HT1080 (cell line): ENCODE measurements at places on chromosomes 12 and 14. TPM values are rescaled to one million over a fixed set of nuclear protein-coding genes. Genes with fewer than 3 reads are reported as not detected.
A peak's percentile ranks its signal among the peaks of the same experiment; 100 is the strongest.

Gene PFDN5
- 309 and 490 TPM in 2 replicates for total RNA-seq

Gene PRKAG1
- 101 and 104 TPM in 2 replicates for total RNA-seq

Gene CCDC197
- not detected in 2 replicates for total RNA-seq

- DNase-seq: peak; percentile 8
Observed at GRCh38 chr14:57957441-57957840, 91.5 kb upstream of the SLC35F4 start.

GRCh38 chr14:32134448-32135097 lies 57.5 kb downstream of the ARHGAP5 start:
- DNase-seq: no peak

- no peak for DNase-seq
Observed at GRCh38 chr12:92029136-92029535, 116.5 kb downstream of the BTG1 start.

GRCh38 chr12:91852634-91853033 lies 293.0 kb downstream of the BTG1 start:
- DNase-seq: no peak

- DNase-seq: no peak
Observed at GRCh38 chr12:740921-741320, 11.5 kb upstream of the WNK1 start.

DNA sequence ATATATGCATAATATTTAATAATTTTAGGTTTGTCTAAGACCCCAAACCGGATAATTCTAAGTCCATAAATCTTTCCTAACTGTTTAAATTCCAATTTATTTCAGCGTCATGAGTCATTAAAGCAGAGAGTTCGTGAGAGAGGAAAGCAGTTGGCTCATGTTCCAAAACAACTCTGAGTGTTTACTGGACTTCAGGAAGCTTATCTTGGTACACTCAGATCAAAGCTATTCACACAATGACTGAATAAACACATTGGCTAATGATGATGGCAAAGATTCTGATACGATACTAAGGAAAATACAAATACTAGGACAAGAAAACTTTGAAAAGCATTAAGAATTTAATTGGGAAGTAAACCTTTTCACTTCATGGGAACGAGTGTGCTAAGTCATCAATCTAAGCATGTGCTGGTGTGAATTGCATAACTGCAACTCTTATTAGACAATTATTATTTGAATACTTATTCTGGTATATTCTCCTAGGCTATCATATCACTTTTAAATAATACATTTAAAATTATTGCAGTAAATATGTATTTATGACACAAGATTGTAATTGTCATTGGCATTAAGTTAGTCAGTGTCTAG lies 34.8 kb upstream of the CLEC14A start:
- peak; percentile 69 for DNase-seq

GRCh38 chr12:124328116-124328515 lies 33.2 kb downstream of the RFLNA start:
- no peak for DNase-seq

DNA sequence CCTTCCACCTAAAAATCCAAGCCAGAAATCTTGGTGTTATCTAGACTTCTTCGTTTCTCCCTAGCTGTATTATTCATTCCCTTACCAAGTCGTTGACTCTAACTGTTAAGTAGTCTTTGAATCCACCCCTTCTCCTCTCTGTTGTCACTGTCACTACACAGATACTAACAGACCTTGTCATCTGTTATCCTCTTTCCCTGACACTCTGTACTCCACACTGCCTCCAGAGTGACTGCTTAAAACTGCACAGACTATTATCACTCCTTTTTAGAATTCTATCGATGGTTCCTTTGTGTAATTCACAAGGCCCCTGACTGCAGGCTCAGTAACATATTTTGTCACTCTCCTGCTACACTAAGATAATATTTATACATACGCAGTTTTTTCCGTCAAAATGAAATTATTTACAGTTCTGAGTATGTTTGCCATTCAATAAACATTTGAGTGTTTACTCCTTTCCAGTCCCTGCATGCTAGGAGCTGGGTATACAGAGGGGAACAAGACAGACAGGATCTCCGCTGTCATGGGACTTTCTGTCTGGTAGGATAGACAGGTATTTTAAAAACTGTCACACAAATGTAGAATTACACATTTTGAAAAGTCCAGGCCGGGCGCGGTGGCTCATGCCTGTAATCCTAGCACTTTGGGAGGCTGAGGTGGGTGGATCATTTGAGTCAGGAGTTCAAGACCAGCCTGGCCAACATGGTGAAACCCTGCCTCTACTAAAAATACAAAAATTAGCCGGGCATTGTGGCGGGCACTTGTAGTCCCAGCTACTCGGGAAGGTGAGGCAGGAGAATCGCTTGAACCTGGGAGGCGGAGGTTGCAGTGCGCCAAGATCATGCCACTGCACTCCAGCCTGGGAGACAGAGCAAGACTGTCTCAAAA lies 3.8 kb downstream of the MARS1 start:
- DNase-seq: no peak

GRCh38 chr12:16599081-16599480 lies 6.9 kb downstream of the LMO3 start:
- DNase-seq: no peak

DNA sequence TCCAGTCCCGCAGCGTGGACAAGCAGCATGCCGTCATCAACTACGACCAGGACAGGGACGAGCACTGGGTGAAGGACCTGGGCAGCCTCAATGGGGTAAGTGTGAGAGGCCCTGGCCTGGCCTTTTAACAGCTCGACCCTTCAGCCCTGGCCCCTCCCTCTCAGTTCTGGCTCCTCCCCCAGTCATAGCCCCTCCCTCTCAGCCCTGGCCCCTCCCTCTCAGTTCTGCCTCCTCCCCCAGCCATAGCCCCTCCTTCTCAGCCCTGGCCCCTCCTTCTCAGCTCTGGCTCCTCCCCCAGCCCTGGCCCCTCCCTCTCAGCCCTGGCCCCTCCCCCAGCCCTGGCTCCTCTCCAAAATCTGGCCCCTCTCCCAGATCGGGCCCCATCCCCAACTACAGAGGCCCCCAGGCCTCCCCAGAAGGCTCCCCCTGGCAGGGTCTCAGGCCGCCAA lies 11.2 kb downstream of the CEP170B start:
- no peak for DNase-seq

DNA sequence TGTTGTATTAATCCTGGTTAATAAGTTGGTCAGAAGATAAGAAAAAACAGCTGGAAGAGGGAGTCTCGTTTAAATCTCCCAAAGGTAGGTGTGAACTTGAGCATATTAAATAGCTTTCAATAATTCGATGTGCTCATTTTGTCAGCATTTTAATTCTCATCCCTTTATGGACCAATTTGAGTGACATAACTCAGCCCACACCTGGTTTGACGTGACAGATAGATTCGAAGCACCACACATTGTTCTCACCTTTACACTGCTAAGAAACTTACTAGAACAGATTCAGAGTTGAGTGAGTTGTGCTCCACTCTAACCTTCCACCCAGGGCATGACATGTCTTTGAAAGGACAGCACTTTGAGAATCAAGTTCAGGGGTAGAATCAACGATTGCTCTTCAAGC lies 161.4 kb upstream of the GZMB start:
- DNase-seq: no peak

GRCh38 chr14:61388173-61388975 lies 67.0 kb downstream of the PRKCH start:
- DNase-seq: peak; percentile 71

GRCh38 chr14:65256714-65257113 lies 154.4 kb upstream of the MAX start:
- DNase-seq: no peak

GRCh38 chr12:82326905-82327503 lies 31.2 kb downstream of the CCDC59 start:
- DNase-seq: peak; percentile 4
